Stimulated activated CD4-positive, alpha-beta T cell treated with anti-CD3 and anti-CD28 coated beads, Interleukin-4, amount 100 ng/mL, for 24 hours (primary cell): ENCODE measurements at places on chromosomes 12 and 14.
A peak's percentile ranks its signal among the peaks of the same experiment; 100 is the strongest.

- peak; percentile 21 for DNase-seq
These were observed 35.0 kb downstream of the ACADS start for GRCh38 chr12:120760349-120761254.

DNA sequence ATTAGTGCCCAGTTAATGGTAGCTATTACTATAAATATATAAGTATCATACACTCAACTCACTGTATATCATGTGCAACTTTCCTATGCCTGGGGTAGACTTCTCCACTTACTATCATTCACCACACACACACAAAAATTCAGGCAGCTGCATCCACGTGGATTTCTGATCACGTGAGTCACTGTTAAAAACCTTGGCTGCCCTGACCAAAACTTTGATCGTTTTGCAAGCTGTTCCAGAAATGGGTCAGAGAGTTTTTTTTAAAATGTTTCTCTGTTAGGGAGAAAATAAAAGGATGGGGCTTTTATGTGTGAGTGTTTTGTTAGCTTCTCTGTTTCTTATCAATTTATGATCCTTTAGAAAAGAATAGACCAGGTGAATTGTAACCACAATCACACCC lies 198.2 kb upstream of the CNOT2 start:
- DNase-seq = no peak

- DNase-seq = no peak
These were observed 38.2 kb upstream of the RIC8B start for GRCh38 chr12:106736051-106736957.

DNA sequence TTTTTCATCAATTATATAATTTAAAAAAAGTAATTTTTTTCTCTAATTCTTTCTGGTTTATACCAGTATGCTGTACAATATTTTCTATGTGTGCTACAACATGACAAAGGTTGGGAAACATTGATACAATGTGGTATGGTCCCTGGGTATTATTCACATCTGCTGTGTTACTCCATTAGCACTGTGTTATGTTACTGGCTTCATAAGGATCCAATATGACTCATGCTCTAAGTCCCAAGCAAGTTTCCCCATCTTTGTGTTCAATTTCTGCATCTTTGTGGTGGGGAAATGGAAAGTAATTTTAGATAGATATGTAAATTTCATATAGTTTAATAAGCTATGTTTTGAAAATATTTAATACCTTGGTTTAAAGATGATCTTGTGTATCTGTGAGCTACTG lies 35.8 kb downstream of the FBXO33 start:
- DNase-seq = no peak

- DNase-seq = no peak
These were observed 16.2 kb downstream of the SLC17A8 start for GRCh38 chr12:100372853-100373640.

DNA sequence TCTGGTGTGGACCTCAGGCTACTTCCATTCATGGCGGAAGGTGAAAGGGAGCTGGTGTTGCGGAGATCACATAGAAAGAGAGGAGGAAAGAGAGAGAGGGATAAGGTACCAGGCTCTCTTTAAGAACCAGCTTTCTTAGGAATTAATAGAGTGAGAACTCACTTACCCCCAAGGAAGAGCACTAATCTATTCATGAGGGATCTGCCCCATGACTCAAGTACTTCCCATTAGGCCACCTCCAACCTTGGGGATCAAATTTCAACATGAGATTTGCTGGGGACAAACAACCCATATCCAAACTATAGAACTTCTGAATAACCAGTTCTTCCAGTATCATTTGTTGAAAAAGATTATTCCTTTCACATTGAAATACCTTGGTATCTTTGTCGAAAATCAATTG lies 34.0 kb upstream of the C2CD5 start:
- no peak for DNase-seq

- peak; percentile 26 for DNase-seq
These were observed 870 bp downstream of the BMAL2 start for GRCh38 chr12:27333403-27334009.

DNA sequence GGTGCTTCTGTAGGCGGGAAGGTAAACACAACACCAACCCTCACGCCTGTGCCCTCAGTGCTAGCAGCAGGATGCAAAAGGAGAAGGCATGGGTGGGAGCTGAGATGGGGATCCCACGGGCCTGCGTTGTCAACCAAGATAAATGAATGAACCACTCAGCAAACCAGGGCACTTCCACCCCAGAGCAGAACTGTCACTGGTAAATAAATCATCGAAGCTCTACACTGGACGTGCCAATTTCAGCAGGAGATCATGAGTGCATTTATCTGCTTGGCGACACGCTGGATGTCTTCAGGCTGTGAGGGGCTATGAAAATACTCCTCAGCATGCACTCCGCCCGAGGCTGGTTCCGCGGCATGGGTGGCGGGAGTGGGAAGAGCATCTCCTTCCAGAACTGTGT lies 33.2 kb downstream of the HSPB8 start:
- no peak for DNase-seq

DNA sequence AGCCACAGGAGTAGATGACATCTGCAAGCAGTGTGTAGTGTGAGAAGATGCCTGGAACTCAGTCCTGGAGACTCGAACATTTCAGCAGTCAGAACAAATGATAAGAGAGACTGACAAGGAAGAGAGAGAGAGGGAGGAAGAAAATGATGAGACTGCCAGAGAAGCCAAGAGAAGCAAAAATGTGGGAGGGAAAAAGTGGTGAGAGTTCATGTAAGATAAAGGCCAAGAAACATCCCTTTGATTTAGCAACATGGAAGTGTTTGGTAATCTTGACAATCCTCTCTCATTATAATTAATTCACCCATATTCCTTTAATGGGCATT lies 42.6 kb downstream of the LIMA1 start:
- no peak for DNase-seq

DNA sequence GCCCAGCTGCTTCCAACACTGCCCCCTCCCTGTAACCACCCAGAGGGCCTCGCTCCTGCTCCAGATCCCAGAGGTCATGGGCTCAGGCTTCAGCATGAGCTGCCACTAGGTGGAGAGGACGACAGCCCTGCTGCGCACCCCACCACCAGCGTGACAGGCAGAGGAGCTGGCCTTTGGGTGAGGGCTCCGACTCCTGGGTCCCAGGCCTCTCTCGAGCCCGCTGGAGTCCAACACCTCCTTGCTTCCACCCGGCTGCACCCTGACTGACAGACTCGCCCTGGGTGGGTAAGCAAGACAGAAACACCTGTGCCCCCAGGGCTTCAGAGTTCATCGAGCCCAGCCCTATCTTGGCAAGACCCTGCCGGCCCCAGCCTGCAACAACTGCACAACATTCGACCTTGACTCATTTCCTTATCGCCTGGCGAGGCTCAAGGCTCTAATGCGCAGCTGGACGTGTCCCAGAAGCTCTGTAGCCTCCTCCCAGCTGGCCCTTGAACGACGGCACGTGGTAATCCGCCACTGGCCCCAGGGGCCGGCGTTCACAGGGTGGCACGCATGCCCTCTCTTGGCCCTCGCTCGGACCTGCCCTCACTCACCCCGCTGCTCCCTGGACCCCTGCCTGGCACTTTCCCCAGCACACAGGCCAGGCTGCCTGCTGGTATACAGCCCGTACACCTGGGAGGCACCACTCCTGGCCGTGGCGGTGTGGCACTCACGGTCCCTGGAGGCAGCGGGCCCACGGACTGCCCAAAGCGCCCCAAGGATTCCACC lies 28.0 kb downstream of the VPS37B start:
- DNase-seq = no peak

- DNase-seq = peak; percentile 37
These were observed 91.8 kb downstream of the RGS6 start for GRCh38 chr14:72024043-72024407.

DNA sequence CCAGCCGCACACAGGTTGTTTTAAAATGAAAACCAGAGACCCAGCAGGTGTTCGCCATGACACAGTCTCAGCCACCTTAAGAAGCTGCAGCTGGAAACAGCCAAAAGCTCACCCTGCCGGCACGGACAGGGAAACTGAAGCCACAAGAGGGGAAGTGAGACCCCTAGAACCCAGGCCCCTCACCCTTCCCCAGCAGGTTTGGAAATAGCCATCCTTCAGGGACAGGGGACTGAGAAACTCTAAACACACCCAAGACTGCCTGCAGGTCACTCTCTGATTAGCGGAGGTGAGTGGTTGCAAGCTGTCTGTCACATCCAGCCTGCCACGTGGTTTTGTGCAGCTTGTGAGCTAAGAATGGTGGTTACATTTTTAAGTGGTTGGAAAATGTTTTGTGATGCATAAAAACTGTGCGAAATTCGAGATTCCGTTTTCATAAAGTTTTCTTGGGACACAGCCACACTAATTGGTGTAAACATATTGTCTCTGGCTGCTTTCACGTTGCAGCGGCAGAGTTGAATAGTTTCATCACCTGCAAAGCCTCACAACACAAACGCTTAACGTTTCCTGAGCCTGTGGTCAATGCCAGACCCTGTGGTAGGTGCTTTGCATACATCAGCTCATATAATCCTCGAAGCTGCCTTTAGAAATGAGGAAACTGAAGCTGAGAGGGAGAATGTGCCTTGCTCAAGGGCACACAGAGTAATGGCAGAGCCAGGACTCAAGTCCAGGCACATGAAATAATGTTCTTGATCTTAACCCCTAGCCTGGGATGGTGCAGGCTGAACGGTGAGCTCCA lies 1.7 kb upstream of the SELPLG start:
- DNase-seq = peak; percentile 59

DNA sequence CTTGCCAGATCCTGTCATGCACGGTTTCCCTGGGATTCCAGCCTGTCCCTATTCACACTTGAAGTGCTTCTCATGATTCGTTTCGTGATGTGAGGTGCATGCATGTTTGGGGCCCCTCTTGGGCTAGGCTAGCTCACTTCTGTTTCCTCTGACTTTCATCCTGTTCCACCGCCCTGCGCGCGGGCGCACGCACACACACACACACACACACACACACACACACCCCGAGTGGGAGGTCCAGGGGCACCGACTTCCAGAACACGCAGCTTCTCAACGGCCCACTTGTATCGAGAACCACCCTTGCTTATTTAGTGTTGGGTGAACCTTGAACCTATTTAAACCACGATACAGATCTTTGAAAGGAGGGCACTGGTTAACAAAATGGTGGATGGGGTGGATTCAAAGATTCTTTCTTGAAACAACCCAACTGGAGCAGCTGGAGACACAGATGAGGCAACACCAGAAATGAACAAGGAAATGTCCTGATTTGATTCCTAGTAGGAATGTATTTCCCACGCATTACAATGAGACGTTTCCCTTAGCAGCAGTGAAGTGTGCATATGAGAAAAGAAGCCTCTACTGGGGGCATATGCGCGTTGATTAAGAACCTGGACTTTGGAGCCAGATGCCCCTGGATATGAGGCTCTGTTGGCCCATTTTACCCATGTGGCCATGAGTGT lies 16.3 kb downstream of the ELK3 start:
- peak; percentile 45 for DNase-seq

DNA sequence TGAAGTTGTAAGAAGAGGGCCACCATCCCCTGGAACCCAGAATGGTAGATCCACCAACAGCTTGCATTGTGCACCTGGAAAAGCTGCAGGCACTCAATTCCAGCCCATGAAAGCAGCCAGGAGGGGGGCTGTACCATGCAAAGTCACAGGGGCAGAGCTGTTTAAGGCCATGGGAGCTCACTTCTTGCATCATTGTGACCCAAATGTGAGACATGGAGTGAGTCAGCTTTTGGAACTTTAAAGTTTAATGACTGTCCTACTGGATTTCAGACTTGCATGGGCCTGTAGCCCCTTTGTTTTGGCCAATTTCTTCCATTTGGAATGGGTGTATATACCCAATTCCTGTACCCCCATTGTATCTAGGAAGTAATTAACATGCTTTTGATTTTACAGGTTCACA lies 50.8 kb downstream of the SLC16A7 start:
- no peak for DNase-seq

DNA sequence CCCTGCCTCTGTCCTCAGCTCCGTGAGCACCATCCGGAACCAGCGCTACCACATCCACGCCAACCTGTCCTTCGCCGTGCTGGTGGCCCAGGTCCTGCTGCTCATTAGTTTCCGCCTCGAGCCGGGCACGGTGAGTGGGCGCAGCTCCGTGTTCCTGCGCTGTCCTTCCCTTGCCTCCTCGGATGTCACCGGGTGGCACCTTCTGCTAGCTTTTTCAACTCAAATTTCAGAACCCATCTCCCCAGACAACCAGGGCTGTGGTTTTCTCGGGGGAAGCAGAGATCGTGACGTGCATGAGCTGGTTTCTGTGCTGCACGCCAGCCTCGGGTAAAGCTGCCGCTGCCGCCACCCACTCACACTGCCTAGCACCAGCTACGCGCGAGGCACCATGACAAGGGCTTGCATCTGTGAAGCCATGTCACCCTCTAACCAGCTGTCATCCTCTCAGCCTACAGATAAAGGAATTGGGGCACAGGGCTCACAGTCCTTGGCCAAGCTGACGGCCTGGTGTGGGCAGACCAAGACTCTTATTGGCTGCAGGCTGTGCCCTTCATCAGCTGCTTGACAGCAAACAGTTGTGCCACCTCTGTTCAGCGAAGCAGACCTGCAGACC lies 152.1 kb downstream of the ADGRD1 start:
- peak; percentile 72 for DNase-seq

- no peak for DNase-seq
These were observed 13.7 kb upstream of the DERA start for GRCh38 chr12:15897433-15897832.

DNA sequence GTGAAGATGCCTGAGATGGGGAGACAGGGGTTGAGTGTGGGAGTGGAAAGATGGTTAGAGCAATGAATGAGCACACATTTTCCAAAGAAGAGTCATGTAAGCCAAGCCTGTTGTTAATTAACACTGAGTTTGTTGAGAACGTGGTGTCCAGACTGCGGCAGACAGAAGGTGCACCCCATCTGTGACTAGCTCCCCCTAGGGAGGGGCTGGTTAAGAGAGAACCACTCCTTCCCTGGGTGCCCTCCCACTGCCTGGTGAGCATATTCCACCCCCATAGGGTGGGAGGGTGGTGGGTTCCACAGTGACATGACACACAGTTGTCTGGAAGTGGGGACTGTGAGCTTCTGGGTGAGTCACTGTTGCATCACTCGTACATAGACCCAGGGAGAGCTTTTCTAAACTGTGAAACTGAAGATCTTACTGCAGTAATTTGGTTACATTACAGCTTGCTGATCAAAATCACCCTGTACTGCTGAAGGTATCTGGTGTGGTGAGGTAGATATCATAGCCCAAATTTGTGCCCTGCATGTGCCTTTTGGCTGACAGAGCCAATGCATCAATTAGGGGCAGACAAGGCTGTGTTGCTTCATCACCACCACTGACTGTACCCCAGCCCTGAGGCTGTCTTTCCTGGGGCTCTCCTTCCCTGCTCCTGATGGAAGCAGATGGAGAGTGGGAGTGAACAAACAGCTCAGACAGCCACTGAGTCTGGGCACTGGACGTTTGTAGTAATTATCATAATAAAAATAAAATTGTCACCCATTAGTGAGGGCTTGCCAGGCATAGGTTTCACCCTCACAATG lies 150.9 kb downstream of the EMP1 start:
- DNase-seq = peak; percentile 74

DNA sequence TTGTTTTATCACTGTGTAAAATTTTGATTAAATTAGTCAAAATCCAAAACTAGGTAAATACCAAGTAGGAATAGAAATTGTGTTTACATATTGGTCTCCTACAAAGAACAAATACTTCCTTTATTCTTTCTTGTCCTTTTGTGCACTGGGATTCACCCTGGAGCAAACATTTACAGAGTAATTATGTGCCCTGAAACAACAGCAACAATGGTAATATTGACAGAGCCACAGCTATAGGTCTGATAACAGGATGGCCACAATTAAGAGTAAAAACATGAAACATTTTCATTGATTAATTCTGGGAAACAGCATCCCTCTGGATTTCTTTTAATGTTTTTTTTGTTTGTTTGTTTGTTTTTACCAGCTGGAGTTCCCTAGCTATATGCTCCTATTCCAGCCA lies 61.2 kb downstream of the SLC38A6 start:
- no peak for DNase-seq
